ENCODE measurements at places on chromosomes 4 and X.
A peak's percentile ranks its signal among the peaks of the same experiment; 100 is the strongest.

DNA sequence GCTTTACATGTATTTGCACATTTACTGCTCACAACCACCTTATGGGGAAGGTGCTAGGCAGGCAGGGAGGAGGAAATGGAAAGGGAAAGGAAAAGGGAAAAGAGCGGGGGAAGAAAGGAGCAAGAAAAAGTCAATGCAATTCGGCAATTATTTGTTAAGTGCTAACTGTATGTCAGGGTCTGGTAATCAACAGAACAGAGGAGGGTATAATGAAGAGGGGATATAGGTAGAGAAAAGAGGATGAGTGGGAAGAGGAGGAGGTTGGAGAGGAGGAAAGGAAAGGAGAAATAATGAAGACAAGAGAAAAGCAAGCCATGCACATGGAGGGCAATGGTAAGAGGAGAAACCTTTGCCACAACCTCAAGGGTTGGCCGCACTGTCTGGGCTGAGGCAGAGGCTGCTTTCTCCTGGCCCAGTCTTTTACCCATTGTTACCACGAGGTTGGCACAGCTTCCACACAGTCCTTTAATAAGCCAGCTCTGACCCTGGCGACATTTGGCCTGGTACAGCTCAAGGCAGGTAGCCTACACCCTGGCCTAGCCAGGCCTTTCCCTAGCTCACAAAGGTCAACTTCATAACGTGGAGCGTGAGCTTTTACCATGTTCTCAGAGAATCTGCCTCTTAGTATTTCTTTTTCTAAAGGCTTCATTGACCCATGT is 836 bp downstream of the BTK start:
- DNase-seq, result no peak

GRCh38 chrX:41561045-41561444 is 113.9 kb downstream of the NYX start:
- peak; percentile 35 for DNase-seq

DNA sequence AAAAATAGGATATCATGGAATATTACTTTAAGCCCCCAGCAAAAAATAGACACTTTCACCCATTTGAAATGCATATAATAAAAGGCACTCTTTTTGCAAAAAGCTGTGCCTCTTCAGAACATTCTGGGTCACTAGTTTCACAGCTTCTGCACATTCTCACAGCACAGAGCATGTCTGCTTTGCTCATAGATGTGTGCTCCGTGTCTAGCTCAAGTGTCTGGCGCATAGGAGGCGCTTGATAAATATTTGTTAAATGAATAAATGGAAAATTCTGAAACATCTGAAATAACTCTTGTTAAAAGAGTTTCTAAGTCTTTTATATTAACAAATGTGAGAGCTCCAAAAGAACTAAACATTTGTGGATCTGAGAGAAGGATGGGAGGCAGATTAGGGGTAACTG is 275.2 kb downstream of the PTTG2 start:
- no peak for DNase-seq

DNA sequence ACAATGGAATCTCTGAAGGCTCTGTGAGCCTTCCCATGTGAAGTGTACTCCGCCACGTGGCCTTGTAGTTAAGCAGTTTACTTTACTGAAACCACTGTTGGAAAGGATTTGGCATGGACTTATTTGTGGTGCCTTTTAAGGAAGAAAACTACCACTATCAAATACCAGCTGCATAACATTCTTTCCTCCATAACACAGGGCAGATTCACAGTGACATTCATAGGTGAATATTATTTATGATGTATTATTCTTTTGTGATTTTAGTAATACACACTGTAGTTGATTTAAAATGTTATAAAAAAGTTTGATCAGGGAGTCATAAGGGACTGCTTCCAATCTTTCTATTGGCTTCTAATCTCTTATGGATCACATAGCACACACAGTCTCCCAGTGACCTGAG is 192.5 kb upstream of the AGTR2 start:
- no peak for DNase-seq

- DNase-seq, result no peak
These were observed 93.0 kb upstream of the EGFL6 start for GRCh38 chrX:13476384-13476783.

DNA sequence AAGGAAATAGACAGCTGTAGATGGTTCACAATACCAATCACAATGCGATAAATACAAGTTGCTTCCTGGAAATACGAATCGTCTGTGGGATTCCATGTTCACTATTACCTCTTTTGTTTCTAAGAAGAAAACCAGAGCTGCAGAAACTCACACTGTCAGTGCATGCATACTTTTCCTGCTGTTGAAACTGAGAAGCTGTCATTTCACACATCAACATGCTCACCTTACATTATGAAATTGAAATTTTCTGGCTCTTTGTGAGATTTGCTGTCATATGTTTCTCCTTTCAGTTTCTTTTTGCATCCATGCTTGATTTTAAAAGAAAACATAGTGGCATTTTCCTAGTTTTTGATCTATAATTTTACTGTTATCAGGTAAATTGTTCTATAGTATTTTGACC is 418.3 kb upstream of the HTR2C start:
- DNase-seq, result no peak

DNA sequence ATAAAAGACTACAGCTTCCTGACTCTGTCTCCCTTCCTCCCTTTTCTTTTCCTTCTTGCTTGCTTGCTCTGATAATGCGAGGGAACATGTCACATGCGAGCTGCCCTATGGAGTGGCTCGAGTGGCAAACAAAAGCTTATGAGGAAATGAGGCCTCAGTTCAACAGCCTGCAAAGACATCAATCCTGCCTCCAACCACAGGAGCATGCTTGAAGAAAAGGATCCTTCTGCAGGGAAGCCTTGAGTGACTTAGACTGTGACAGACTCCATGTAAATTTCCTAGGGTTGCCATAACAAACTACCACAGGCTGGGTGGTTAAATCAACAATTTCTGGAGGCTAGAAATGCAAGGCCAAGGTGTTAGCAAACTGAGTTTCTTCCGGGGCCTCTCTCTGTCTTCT is 152.5 kb downstream of the NR3C2 start:
- no peak for DNase-seq

DNA sequence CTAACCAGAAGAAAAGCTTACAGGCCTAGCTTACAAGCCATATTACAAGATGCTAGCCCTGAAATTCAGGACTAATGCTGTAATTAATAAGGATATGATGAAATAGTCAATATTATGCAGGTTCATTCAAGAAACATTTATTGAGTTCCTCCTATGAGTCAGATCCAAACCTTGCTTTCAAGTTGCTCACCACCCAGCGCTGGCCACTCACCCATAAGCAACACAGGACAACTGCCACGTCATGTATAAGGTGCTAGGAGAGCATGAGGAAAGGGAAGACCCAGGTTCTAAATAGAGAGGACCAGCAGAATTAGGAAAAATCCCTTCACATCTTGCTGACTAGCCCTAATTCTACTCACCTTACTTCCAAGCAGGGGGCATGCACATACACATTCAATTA is 23.3 kb downstream of the MAML3 start:
- peak; percentile 83 for DNase-seq

DNA sequence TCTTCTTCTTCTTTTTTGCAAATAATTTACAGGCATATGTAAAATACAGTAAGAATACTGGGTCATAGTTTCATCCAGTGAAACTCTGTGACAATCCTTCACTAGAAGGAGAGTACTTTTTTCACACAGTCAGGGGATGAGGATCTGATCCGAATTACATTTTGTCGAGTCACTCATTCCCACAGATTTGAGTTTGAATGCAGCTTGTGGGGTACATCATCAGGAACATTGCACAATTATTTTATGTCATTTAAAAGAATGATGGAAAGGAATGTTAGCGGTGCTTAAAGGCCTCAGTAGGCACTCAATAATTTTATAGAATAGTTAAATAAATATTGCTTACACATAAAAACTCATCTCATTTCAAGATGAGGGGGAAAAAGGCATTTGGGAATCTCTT is 88.6 kb downstream of the CHRNA9 start:
- DNase-seq, result peak; percentile 55

DNA sequence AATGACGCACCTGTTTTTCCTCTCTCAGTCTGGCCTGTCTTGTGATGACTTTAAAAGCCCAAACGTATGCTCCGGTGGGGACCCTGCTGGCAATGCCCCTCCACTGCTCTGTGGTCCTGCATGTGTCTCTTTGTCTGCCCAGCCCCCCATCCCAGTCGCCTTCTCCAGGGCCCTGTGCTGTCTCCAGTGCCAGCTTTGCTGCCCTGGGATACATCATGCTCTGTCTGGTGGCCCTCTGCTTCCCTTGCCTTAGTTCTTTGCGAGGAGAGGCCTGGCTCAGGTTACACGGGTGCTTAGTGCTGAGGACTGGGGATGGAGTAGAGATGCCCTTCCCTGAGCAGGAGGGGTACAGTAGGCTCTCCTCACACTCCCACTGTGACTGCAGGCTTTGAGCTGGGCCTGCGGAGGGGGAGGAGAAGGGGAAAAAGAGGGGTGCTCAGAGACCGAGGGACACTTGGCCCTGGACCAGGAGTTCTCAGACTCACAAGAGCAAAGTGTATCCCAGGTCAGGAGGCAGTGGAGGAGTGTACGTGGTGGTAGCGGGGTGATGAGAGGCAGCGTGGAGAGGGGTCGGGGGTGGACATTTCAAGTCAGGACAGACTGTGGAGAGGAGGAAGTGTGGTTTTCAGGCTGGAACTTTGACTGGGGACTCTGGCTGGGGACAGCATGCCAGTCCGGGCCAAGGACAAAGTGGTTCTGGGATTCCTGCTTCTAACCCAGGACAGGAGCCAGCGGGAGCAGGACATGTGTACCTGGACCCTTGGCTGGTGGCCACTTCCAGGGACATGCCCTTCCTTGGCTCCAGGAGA is 2.8 kb downstream of the APLN start:
- DNase-seq, result no peak

DNA sequence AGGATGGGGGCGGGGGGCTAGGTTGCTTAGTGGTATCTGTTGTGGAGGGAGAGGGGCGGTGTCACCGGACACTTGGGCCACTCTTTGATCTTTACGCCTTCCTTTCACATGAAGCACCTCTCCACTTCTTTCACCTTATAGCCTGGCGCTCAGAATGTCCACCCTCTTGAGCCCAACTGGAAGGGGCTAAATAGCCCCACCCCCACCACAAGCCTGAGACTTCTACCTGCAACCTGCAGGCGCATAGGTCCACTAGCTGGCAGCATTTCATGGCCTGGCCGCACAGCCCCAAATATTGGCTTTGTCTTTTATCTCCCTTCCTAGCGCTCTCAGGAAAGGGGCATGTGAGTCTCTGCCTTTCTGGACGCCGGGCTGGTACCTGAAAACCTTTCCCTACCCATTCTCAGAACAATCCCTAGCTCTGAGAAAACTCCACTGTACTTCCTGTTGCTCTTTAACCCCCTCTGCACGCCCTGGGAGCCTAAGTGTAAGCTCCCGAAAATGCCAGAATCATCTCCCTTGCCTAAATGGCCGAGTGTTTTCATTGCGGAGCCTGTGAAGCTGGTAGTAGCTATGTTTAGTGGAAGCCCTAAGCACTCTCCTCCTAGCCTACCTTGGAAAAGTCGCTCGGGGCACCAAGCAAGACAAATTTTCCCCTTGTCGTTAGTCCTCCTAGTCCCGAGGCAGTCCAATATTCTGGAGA is 1.2 kb upstream of the TRPC5 start:
- no peak for DNase-seq

- DNase-seq, result peak; percentile 39
These were observed 310.2 kb downstream of the FAT4 start for GRCh38 chr4:125624951-125625350.

GRCh38 chr4:170651786-170652185 is 562.0 kb upstream of the AADAT start:
- no peak for DNase-seq

- no peak for DNase-seq
These were observed 2.7 kb upstream of the RTL3 start for GRCh38 chrX:78661836-78662235.

DNA sequence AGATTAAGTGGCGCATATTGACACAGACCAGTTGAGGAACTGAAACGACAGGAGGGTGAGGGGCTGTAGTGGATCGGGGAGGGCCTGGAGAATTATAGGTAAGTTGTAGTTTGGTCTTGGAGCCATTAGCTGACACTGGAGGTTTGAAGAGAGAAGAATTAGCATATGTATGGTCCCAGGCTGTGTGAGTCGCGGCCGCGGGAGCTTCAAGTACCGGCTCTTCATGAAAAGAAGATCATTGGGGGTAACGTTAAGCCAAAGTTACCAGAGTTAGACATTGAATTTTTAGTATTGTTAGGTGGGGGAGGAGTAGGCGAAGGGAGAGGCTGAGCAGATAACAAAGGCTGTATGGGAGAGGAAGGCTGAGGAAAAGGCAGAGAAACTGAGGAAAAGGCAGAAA is 56.5 kb downstream of the ZNF674 start:
- DNase-seq, result no peak

DNA sequence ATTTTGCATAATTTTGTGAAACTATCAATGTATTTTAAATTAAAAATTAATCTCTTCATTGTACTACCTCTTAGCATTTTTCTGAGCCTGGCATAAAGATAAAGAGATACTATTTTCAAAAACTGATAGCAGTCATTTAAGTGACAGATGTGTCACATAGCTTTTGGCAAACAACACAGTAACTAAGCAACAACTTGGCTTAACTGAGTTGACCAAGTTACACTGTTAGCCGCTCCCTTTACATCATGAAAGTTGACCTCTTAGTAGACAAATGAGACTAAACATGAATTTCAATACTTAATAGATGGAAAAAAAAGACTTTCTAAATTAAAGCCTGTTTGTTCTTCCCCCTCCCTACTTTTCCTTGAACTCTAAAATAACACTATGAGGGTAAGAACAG is 62.0 kb downstream of the ATP8A1 start:
- no peak for DNase-seq

Data from foreskin keratinocyte (primary cell).